Stomach (tissue), 19 donors: ENCODE measurements at places on chromosomes 5 and 9. TPM values are rescaled to one million over a fixed set of nuclear protein-coding genes. Genes with fewer than 3 reads are reported as not detected.

Gene ESM1
- total RNA-seq, result not detected

GRCh38 chr9:18806232-18807080, 226.6 kb downstream of the SAXO1 start:
- no peak for DNase-seq

DNA sequence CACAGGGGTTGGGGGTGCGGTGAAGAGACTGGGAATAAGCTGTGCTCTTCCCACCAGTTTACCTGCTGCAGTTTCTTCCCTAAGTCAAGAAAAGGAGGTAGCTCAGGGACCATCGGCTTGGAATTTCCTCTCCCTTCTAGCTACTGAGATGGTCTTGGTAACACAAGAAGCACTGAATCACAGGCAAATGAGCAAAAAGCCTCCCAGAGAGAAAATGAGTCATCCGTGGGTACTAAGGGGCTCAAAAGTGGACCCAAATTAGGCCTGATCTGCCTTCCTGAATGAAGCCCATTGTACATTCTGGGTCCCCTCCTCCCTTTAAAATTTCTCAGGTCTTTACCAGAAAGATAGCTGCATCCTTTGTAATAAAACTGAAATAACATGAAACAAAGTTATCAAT, 49.9 kb downstream of the PTPN3 start:
- no peak for DNase-seq

- DNase-seq, result no peak
These were observed 439 bp upstream of the DDX46 start for GRCh38 chr5:134758176-134758503.

GRCh38 chr9:12737871-12738270, 36.9 kb upstream of the LURAP1L start:
- no peak for DNase-seq

GRCh38 chr9:36433386-36433785, 33.3 kb upstream of the RNF38 start:
- DNase-seq, result no peak

DNA sequence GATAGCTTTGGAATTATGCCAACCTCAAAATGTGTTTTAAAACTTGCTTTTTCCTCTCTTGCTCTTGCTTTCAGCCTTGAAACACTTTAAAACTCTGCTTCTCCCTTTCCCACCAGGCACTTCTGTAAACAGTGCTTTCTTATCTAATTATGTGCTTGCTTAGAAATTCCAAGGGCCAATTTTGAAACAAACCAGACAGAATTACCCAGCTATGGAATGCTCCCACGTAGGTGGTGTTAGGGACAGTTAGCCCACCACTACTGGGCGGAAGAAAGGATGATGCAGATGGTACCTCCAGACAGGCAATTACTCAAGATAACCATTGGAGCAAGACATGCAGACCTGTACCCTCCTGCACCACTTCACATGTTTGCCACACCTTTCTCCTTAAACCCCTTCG, 523.0 kb upstream of the PTPRD start:
- no peak for DNase-seq

DNA sequence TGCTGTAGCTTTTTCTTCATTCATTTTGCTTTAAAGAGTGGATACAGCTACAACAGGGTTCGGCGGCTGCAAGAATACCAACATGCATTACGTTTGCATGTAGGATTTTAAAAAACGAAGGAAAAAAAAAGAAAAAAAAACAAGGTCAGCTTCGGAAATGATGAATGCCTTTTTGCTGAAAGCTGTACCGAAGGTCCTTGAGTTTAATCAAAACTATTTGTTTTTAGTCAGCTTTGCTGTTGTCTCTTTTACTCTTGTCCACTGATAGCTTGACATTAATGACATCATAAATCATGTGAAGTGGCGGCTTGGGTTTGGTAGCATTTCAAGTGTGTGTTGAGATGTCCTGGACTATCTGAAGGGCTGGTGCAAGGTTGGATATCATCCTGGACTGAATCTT, 779.1 kb downstream of the NR2F1-AS1 start:
- peak; percentile 19 for DNase-seq

DNA sequence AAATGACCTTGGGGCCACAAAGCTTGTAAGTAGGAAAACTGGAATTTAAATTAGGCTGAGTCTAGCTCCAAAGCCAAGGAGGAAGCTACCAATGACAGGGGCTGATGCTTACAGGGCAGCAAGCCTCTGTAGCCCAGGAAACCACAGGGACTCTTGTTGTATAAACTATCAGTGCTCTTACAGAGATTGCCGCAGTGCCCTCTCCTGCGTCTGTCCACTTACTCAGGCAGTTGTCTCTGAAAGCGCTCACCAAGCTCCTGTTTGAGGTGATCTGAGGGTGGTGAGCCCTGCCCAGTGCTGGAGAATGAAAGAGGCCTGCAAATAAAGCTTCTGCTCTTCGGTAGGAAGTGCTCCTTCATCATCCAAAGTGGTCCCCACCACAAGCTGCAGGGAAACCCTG, 498.8 kb downstream of the ARHGEF28 start:
- no peak for DNase-seq

GRCh38 chr9:27784847-27785713, 211.8 kb upstream of the C9orf72 start:
- DNase-seq, result no peak
